Stimulated activated CD4-positive, alpha-beta T cell treated with anti-CD3 and anti-CD28 coated beads, TNF-alpha, amount 100 ng/mL, for 1 hour (primary cell): ENCODE measurements at places on chromosomes 7 and 10.

GRCh38 chr7:78254726-78255055, 456.1 kb downstream of the PHTF2 start:
- DNase-seq = no peak

DNA sequence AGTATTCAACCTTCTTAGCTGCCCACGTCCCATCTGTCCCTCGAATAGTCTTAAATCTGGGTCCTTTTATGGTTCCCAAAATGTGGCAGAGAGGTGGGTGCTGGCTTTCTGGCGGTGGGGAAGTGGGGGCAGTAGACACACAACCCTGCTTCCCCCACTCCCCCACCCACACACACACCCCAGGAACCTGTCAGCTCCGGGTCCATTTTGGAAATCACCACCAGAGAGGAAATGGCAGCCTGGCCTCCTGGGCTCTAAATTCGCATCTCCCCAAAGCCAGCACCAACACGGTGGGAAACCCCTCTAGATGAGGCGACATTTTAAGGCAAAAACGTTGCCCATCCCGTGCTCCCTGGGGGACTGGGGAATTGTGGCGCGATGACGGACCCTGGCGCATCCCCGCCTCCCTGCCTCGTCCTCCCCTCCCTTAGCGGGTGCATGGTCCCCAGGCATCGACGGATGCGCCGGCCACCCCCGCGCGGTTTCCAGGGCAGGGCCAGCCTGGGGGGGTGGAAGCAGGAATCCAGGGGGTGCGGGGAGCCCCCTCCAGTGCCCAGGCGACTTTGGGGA, 702 bp downstream of the TMEM130 start:
- DNase-seq = no peak

DNA sequence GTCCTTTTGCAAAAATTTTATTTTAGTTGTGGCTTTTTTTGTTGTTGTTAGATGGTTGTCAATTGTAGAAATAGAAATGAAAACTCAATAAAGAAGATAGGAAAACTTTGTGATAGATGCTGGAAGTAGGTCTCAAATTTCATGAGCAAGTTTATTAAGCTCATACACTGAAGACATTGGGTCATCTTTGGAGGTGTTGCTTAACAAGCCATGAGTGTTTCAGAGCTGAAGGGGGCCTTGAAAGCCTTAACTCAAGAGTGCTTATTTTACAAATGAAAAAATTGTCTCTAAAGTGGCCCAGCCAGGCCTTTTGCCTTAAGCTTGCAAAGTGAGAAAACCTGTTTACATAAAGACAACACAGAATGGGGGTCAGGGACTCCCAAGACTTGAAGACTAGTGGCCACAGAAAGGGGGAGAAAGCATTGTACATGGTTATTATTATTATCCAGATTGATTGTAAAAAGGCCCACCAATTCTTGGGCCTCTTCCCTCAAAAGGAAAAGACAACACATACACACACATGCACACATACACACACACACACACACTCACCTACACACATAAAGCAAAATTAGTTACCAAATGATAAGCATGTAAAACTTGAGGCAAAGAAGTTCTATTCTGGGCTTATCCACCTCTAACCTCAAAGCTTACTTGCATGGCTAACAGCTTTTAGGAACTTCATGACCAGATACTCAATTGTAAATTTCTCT, 49.7 kb upstream of the GLCCI1 start:
- no peak for DNase-seq

DNA sequence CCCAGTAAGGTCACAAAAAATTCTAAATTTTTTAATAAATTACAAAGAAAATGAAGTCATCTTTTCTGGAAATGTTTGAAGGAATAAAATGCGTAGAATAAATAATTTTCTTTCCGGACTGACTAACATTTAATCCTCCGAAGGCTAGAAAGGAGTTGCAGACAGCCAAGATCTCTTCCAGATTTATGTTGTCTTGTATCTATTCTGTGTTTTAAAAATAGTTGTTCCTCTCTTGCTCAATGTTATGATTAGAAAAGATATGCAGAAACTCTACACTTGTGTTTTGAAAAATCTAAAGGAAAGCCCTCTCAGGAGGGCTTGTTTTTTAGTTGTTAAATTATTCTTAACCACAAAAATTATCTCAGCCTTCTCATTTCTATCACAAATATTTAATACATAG, 70.7 kb downstream of the MACC1 start:
- DNase-seq = no peak

GRCh38 chr7:50685135-50686065, 97.3 kb downstream of the GRB10 start:
- no peak for DNase-seq

DNA sequence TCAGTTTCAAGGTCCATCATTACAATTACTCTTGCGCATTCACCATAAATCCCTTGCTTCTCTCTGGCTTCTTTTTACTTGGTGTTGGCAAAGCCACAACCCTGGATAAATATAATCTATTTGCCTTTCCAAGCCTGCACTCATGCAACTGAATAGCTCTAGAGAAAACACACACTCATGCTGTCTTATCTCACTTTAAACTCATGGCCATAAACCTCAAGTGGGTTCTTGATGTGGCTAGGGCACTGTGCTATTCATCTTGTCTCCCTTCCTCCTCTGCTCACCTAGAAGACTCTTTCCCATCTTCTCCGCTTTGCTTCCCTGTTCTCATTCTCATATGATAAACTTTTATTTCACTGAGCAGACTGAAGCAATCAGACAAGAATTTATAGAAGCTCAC, 165.4 kb upstream of the MTPN start:
- no peak for DNase-seq
